ENCODE measurements at places on chromosomes 11 and 22. TPM values are rescaled to one million over a fixed set of nuclear protein-coding genes. Genes with fewer than 3 reads are reported as not detected.

DKK3 gene
- total RNA-seq: 2.7 TPM

DNA sequence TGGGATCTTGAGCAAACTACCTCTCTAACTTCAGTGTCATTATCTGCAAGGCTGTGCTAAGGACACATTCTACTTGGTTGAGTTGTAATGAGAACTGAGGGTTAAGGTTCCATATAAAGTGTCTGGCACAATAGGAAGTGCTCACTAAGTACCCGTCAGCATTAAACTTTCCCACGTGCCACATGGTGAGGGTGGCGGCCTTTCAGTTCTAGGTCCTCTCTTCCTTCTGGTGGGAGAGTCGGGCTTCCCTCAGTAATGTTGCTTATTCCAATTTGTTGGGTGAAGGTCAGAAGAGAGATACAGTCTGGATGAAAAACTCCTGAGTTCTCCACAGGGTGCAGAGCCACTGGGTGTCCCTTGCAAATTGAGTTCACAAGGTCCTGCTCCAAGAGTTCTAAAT is 4.6 kb upstream of the CD6 start:
- no peak for DNase-seq
- H3K27ac ChIP-seq: no peak overlapping the region

MEI1 gene
- total RNA-seq: 52.8 TPM

DNA sequence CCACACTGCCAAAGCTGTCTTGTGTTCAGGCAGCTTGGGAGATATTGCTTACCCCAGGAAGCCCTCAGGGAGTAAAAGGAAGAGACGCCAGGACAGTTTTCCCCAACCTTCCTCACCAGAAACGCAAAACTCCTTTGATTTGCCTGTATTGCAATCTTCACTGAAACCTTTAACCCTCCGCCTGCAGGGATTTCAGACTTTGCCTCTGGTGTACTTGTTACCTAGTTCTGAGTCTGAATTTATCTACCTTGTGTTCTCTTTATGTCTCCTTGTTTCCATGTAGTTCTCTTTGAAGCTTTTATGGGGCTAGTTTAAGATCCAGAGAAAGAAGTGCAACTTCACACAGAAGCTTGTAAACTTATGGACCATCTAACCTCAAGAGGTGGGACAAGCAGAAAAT is 154.2 kb downstream of the DSCAML1 start:
- no peak overlapping the region for H3K27ac ChIP-seq
- H3K27me3 ChIP-seq: peaks cover 41% of the 10 kb centered on the region
- no peak for DNase-seq
- no peaks in the 10 kb centered on the region for H3K36me3 ChIP-seq
- no peaks in the 10 kb centered on the region for H3K4me1 ChIP-seq
- H3K4me3 ChIP-seq: no peak overlapping the region

DNA sequence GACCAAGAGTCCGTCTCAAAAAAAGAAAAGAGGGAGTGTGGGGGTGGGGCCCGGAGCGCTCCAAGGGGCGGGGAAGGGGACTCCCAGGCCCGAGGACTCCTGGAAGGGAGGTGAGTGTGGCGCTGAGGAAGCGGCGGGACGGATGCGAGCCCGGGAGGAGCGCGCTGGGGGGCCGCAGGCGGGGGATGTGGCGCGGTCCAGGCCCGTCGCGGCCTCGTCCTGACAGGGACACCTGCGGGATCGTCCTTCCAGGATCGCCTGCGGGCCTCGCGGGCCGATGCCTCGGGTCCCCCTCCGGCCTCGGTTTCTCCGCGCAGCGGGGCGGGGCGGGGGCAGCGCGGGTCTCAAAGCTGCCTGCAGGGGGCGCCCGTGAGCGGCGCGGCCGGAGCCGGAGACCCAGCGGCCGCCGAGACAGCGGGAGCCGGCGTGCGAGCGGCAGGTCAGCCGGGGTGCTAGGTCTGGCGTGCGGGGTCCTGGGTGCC is 3.8 kb upstream of the ADORA2A start:
- peak; percentile 54 for DNase-seq
- H3K36me3 ChIP-seq: no peaks in the 10 kb centered on the region
- H3K27me3 ChIP-seq: no peaks in the 10 kb centered on the region
- no peak overlapping the region for H3K4me3 ChIP-seq
- peaks cover 53% of the 10 kb centered on the region for H3K4me1 ChIP-seq

POU2AF2 gene
- not detected for total RNA-seq

MUC15 gene
- not detected for total RNA-seq

DNA sequence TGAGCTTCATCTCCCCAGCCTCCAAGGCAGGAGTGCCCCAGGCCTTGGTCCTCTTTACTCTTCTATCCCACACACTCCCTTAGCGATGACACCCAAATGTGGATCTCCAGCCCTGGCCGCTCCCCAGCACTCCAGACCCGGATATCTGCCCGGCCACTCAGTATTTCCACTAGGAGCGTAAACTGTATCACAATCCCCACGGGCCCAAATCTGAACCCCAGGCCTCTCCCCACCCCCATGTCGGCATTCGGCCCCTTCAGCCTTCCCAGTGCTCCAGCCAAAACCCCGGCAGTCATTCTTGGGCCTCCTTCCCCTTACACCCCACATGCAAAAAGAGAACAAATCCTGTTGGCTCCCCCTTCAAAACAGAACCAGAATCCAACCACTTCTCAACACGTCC is 20.8 kb downstream of the WNT11 start:
- H3K27ac ChIP-seq: no peak overlapping the region
- no peaks in the 10 kb centered on the region for H3K27me3 ChIP-seq

DNA sequence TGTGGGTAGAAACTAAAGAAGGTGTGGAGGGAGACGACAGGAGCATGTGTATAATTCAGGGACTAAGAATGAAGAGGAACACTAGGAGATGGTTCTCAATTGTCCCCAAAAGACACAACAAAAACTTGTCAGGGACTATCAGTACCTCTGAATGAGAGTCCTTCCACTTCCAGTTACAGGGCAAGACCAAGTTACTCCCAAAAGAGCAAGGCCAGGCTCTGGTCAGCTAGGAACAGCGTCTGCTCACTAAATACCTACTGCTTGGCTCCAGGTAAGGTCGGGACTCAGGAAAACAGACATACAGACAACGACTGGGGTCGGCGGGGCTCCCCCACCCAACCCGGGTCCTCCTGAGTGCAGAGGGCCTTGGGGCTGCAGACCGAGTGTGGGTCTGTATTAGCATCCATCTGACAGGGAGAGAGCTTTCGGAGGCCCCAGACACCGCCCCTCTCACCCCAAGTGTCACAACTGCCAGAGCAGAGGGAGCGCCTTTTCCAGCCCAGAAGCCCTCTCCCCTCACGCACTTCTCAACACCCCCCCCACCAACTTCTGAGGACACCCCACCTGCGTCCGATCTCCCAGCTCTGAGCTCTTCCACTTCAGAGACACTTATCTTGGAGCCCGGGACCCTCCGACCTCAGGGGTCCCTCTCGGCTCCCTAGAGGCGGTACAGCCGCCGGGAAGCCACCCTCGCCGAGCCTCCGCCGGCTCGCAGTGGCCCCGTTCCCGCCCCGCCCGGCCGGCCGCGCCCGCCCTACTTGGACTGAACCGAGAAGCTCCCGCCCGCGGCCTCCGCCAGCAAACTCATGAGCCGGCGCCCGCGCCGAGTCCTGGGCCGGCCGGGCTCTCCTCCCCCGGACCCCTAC is 522 bp downstream of the RHOG start:
- peaks cover 59% of the 10 kb centered on the region for H3K4me1 ChIP-seq
- H3K36me3 ChIP-seq: no peaks in the 10 kb centered on the region
- peak overlapping the region; percentile 98 for H3K27ac ChIP-seq
- H3K4me3 ChIP-seq: peak overlapping the region; percentile 88

MYRF gene
- 1.5 TPM for total RNA-seq

RAB39A gene
- total RNA-seq: not detected

GRCh38 chr22:36201630-36202319 is at the start of gene APOL4:
Gene APOL4, minus strand, starts transcription at chr22:36201809. Its CDS starts 75 bp downstream, at chr22:36201734.
- H3K4me3 ChIP-seq: no peak within 1 kb of the TSS
- H3K36me3 ChIP-seq: no peaks in the 10 kb centered on the region
- H3K27ac ChIP-seq: no peak within 1 kb of the TSS
- DNase-seq: no peak

- peaks cover 17% of the 10 kb centered on the region for H3K4me1 ChIP-seq
- peak within 1 kb of the TSS; percentile 79 for H3K4me3 ChIP-seq
- H3K27ac ChIP-seq: peak within 1 kb of the TSS; percentile 73
- H3K36me3 ChIP-seq: peaks cover 5% of the 10 kb centered on the region
- DNase-seq: no peak
- no peaks in the 10 kb centered on the region for H3K27me3 ChIP-seq
Measured at GRCh38 chr22:20115691-20116375, at the start of gene RANBP1. Gene RANBP1, plus strand, starts transcription at chr22:20116104. Its CDS starts 81 bp downstream, at chr22:20116185.

GRCh38 chr22:25413620-25414019 is 150.9 kb upstream of the GRK3 start:
- no peak for DNase-seq
- no peak overlapping the region for H3K4me3 ChIP-seq
- H3K4me1 ChIP-seq: no peaks in the 10 kb centered on the region
- H3K27ac ChIP-seq: no peak overlapping the region
- H3K27me3 ChIP-seq: peaks cover 8% of the 10 kb centered on the region

LDHAL6A gene
- not detected for total RNA-seq

- H3K36me3 ChIP-seq: no peaks in the 10 kb centered on the region
- no peaks in the 10 kb centered on the region for H3K27me3 ChIP-seq
- peak overlapping the region; percentile 25 for H3K27ac ChIP-seq
- peaks cover 17% of the 10 kb centered on the region for H3K4me1 ChIP-seq
- no peak for DNase-seq
- H3K4me3 ChIP-seq: no peak overlapping the region
Measured at GRCh38 chr22:40128989-40129388, 48.7 kb upstream of the TNRC6B start.

GRCh38 chr11:112839051-112839450 is 122.2 kb upstream of the NCAM1 start:
- no peak overlapping the region for H3K27ac ChIP-seq
- DNase-seq: no peak
- no peaks in the 10 kb centered on the region for H3K36me3 ChIP-seq
- no peaks in the 10 kb centered on the region for H3K4me1 ChIP-seq
- H3K27me3 ChIP-seq: peaks cover 7% of the 10 kb centered on the region

- H3K4me3 ChIP-seq: no peak overlapping the region
- no peaks in the 10 kb centered on the region for H3K27me3 ChIP-seq
- no peak for DNase-seq
- H3K27ac ChIP-seq: no peak overlapping the region
- no peaks in the 10 kb centered on the region for H3K36me3 ChIP-seq
Measured at GRCh38 chr11:28243061-28243460, 134.9 kb downstream of the METTL15 start.

- H3K27ac ChIP-seq: no peak overlapping the region
- no peak overlapping the region for H3K4me3 ChIP-seq
- no peaks in the 10 kb centered on the region for H3K36me3 ChIP-seq
Measured at GRCh38 chr22:26546282-26546681, 34.0 kb upstream of the TFIP11 start.

ANKRD42 gene
- total RNA-seq: 6.2 TPM

PPP2R5B gene
- 25.4 TPM for total RNA-seq

CARD10 gene
- total RNA-seq: 0.79 TPM

GRCh38 chr11:69603111-69603836 is 37.7 kb upstream of the CCND1 start:
- H3K36me3 ChIP-seq: no peaks in the 10 kb centered on the region
- H3K4me3 ChIP-seq: no peak overlapping the region
- no peak overlapping the region for H3K27ac ChIP-seq
- no peaks in the 10 kb centered on the region for H3K27me3 ChIP-seq
- no peak for DNase-seq

DNA sequence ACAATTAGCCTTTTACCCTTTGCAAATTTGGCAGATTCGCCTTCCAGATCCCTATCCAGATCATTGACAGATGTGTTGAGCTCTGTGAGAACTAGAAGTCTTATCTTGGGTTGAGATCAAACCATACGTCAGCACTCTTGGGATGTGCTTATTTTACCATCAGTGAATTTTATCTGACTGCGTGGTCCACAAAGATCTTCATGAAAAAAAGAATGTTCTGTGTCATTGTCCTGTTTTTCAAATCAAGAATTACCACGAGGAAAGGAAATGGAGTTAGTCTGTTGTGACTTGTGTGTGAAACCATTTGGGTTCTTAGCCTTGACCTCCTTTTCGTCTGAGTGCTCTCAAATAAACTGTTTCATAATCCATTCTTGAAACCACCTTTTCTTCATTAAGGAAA is 86.2 kb upstream of the SORL1-AS1 start:
- no peak overlapping the region for H3K4me3 ChIP-seq
- no peak overlapping the region for H3K27ac ChIP-seq
- peaks cover 78% of the 10 kb centered on the region for H3K36me3 ChIP-seq
- H3K4me1 ChIP-seq: no peaks in the 10 kb centered on the region
- no peaks in the 10 kb centered on the region for H3K27me3 ChIP-seq

P4HA3 gene
- not detected for total RNA-seq

DNA sequence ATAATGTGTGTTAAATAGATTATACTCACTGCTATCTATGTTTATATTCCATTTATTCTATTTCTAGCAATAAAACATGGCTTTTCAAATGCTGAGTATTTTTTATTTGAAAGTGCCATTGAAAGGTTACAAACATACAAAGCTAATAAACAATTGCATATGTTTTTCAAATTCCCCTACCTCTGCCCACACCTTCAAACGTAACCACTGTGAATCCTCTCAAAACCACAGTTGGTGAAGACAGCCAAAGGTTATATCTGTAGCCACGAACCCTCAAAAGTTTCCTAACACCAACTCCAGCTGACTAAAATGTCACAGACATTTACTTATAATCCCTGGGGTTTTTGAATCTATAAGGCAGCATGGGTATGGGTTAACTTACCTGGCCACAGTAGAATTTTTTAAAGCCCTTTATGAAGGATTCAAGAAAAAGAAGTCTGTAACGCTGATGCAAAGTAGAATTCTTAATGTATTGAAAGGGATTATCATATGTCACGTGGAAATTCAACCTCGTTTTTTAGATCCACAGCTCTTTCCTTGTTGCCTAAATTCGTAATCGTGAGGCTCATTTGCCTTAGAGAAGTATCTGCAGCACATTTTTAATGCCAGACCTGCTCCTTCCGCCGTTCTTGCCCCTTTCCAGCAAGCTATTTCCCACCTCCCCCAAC is 122.5 kb upstream of the ZC3H12C start:
- no peaks in the 10 kb centered on the region for H3K36me3 ChIP-seq
- H3K4me1 ChIP-seq: peaks cover 23% of the 10 kb centered on the region
- no peaks in the 10 kb centered on the region for H3K27me3 ChIP-seq
- no peak overlapping the region for H3K27ac ChIP-seq
- H3K4me3 ChIP-seq: no peak overlapping the region
- no peak for DNase-seq

LRRC32 gene
- 0.77 TPM for total RNA-seq

DNA sequence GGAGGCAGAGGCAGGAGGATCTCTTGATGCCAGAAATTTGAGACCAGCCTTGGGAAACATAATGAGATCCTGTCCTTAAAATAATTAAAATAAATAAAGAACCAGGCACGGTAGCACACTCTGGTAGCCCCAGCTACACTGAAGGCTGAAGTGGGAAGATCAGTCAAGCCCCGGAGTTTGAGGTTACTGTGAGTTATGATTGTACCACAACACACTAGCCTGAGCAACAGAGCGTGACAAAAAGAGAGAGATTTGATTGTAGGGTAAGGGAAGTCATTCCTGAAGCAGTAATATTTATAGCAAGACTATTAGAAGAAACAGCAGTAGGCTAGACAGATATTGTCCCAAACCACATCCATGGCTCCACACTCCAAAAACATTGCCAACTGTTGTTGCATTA is 1408.4 kb upstream of the TENM4 start:
- no peaks in the 10 kb centered on the region for H3K36me3 ChIP-seq
- no peaks in the 10 kb centered on the region for H3K27me3 ChIP-seq
- H3K4me3 ChIP-seq: no peak overlapping the region
- no peaks in the 10 kb centered on the region for H3K4me1 ChIP-seq
- DNase-seq: no peak

- no peaks in the 10 kb centered on the region for H3K27me3 ChIP-seq
- no peak overlapping the region for H3K4me3 ChIP-seq
- no peak for DNase-seq
- H3K27ac ChIP-seq: no peak overlapping the region
- H3K36me3 ChIP-seq: no peaks in the 10 kb centered on the region
Measured at GRCh38 chr11:112320668-112321067, 60.0 kb upstream of the PLET1 start.

GLYAT gene
- not detected for total RNA-seq

SCN2B gene
- not detected for total RNA-seq

NTM gene
- total RNA-seq: not detected

CLDN25 gene
- total RNA-seq: not detected

CREB3L1 gene
- total RNA-seq: 0.38 TPM
